Activated CD8-positive, alpha-beta T cell treated with anti-CD3 and anti-CD28 coated beads, Interleukin-2, amount 10 ng/mL, durations not matched to agents 7 days and 5 days (primary cell): ENCODE measurements at places on chromosomes 6 and 20. TPM values are rescaled to one million over a fixed set of nuclear protein-coding genes. Genes with fewer than 3 reads are reported as not detected.

Gene POM121L2
- total RNA-seq = not detected

DNA sequence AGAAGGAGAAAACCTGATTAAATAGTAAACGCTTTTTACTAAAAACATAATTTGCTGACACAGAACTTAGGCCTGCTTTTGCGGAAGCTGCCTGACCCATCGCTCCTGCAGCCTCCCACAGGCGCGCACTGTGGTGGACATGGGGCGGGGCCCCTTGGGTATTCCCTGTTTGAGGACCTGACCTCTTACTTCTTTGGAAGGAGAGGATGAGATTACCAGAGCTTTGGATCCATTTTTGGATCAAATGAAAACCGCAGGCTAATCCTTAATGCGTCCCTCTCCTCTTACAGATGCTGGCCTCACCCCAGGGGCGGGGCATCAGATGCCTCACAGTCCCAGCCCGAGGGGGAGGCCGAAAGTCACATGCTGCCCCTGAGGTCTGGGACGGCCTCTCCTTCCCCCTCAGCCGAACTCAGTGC is 151.0 kb downstream of the SCML4 start:
- DNase-seq = no peak

Gene VGLL2
- not detected for total RNA-seq

GRCh38 chr20:24106801-24107445 is 118.3 kb upstream of the GGTLC1 start:
- DNase-seq = no peak

GRCh38 chr6:83872386-83873118 is 13.1 kb downstream of the CYB5R4 start:
- DNase-seq = no peak

GRCh38 chr6:15505463-15505918 is 157.3 kb downstream of the DTNBP1 start:
- DNase-seq = no peak

Gene SLC2A10
- total RNA-seq = not detected

DNA sequence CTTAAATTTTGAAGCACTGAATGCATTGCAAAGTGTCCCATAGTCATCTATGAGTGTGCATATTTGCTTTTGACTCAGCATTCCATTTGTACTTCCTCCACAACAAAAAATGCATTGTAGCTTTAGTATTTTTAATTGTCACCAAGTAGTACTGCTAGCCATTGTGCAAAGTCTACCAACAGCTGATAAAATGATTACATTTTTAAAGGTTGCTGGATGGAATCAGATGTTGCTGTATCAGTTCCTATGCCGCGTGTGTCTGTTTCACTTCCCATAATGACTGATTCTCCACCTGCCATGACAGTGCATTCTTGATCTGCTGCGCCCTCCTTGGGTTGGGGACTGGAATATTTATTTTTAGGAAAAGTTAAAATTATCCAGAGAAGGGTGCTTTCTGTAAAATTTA is 41.2 kb downstream of the SLX4IP start:
- DNase-seq = no peak

- no peak for DNase-seq
Observed at GRCh38 chr20:57908704-57909630, 199.2 kb upstream of the PMEPA1 start.

DNA sequence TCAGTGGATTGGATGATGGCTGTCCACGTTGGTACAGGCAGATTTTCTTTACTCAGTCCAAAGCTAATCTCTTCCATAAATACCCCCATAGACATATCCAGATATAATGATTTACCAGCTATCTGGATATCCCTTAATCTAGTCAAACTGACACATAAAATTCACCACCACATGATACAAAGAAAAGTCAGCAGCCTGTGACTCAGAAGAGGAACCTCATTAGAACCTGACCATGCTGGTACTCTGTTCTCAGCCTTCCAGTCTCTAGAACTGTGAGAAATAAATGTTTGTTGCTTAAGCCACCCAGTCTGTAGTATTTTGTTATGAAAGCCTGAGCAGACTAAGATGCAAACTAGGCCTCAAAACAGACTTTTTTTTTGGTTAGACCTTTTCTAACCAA is 431.3 kb upstream of the RNF217 start:
- no peak for DNase-seq
